ENCODE measurements at places on chromosomes 1 and 21.

- no peak for DNase-seq
Observed at GRCh38 chr1:118154220-118154619, 30.8 kb downstream of the SPAG17 start.

GRCh38 chr1:161044908-161045735, 655 bp downstream of the USF1 start:
- peak; percentile 78 for DNase-seq

- DNase-seq, result no peak
Observed at GRCh38 chr1:3368711-3369445, 85.6 kb upstream of the ARHGEF16 start.

DNA sequence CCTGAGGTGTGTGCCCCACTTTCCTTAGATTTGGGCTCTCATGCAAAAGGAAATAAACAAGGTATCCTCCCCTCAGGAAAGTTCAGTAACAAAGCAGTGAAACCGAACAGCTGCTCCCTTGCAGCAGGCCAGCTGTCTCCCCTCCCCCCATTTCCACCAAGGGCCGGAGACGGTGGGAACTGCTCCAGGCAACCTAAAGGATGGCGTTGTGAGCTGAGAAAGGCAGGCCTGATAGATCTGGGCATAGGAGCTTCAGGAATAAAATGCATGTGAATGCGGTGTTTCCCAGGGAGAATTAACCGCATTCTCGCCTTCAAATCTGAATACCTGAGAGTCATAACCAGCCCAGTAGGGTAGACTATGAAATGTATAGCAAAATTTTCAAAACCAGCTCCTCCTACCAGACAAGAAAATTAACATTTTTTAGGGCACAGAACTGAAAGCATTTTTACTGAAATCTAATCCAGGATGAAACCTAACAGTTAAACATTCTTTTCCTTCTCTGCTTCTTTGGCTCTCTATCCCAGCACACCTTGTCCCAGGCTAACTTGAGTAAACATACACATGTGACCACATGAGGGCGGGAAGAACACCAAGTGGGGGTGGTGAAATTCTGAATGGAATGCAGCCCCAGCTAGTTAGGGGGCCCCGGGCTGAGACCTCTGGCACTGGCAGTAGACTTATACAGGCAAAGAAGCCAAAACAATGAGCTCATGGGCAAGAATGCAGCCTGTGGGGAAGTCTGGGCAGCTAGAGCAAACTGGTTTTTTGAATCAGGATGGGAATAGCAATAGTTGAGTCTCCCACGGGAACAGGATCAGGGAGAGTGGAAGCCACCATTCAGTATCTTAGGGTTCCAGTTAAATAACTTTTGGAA, 11.5 kb downstream of the MCL1 start:
- peak; percentile 75 for DNase-seq

- DNase-seq, result no peak
Observed at GRCh38 chr1:17204546-17205440, at the start of gene PADI1. Gene PADI1, plus strand, starts transcription at chr1:17205128. Its CDS starts 90 bp downstream, at chr1:17205218.

DNA sequence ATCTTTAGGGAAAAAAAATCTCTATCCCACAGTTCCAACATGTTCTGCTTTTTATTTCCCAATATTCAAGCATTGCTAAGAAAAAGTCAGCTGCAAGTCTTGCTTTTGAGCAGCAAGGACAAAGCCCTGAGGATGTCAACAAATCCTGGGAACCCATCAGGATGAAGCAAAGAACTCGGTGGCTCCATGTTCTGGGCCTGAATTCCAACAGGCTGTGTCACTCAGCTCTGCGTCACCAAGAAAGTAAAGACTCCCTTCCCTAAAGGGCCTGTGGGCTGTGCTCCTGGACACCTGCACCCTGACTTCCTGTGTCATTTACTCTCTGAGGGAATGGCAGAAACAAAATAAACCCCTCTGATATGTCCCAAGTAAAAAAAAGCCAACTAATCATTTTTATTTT, 95.5 kb downstream of the TIAM1 start:
- no peak for DNase-seq

GRCh38 chr21:25569711-25570110, 37.6 kb downstream of the MRPL39 start:
- DNase-seq, result no peak

DNA sequence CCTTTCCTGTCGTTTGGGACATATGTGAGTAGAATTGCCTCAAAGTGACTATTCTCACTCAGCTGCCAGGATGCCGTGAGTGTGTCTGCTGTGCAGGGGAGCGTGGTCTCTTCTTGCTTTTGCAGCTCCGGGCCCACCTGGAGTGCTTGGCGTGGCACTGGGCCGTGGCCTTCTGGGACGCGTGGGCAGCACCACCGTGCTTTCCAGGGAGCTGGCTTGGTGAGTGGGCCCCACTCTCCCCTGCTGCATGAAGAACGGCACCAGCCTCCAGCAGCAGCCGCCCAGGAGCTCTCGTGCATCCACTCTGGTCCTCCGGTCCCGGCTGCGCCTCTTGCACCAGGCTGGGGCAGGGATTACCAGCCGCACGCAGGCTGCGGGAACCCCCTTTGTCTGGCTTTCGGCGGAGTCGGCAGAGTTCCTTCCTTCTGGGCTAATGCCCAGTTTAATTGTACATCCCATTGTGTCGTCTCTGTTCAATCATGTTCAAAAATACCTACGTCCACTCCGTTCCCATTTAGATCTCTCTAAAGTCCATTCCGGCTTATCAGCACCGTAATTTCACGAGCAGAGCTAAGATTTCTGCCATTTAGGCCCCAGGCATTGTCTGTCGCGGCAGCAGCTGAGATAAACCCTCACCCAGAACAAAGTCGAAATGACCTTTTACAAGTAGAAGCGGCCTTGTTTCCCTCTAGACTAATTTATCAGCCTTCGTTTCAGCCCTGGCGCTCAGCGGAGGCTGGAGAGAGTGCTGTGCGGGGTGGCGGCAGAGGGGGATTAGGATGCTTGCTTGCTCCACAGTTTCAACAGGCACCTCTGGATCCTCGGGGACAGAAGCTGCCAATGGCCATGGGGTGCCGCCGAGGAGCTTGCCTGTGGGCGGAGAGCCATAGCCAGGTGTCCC, 129.6 kb downstream of the PRDM16 start:
- no peak for DNase-seq

GRCh38 chr1:203519053-203519840, 25.3 kb downstream of the OPTC start:
- no peak for DNase-seq

DNA sequence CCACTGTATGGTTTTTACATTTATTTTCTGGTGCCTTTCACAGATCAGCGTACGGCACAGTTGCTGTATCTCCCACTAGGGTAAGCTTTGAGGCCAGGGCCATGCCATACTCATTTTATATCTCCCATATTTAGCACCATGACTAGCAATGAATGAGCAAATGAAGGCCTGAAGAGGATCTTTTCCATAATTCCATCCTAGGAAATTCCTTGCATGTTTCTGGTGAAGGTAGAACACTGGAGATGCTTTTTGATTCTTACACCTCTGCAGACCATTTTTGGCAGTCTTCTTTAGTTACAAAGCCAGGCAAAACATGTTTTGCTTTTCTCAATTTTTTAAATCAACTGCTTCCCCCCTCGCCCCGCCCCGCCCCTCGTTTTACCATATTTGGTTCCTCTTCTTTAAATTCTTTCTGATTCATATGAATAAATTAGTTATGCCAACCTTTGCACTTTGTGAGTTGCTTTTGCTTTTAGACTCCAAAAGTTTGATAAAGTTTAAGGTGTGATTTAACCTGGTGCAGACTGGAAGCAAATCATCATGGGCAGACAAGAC, 78.9 kb upstream of the AK4 start:
- no peak for DNase-seq

DNA sequence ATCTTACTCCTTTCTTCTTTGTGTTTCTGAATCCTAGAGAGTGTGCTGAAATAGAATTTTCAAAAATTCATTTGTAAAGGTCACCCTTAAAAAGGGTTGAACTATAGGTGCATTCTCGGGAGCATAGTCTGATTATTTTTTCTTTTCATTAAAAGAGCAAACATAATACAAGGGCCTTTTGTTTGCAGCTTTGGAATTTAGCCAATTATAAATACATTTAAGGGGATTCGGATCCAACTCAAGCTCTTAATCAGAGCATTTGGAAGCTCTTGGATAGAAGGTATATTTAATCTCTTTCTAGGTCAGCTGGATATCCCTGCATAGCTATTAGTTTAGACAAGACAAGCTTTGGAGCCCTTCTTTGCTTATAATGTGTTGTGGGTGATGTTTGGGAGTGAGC, 321.7 kb downstream of the HHAT start:
- DNase-seq, result no peak

- no peak for DNase-seq
Observed at GRCh38 chr1:196535727-196536126, 72.5 kb downstream of the KCNT2 start.

GRCh38 chr1:184617433-184618029, 137.1 kb downstream of the EDEM3 start:
- no peak for DNase-seq

GRCh38 chr1:202750761-202751160, 40.5 kb upstream of the SYT2 start:
- DNase-seq, result no peak

DNA sequence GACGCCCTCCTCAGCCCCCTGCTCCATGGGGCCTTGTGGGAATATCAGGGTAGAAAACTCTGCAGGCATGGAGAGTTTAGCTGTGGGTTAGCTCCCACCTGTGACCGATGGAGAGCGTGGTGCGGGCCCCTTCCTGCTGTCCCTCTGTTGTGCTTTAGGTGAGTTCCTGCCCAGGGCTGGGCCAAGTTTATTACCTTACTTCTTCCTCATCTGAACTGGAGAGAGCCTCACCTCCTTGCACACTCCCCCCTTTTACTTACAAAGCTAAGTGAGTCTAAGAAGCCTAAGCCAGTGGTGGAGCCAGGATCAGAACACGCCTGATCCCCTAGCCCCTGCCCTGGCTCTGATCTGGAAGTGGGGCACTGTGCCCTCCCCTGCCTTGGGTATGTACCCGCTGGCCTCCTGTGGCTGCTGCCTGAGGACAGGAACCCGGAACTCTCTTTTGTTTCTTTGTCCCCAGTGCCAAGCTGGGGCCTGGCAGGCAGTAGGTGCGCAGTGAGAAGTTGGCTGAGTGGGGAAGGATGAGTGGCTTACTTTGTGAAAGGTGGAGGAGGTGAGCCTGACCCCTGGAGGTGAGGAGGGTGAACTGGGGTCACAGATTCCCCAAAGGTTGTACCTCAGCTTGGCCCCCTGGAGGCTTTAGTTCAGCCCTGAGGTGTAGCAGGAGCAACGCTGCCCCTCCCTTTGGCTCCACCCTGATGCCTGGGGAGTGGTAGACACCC, 32.9 kb downstream of the ARHGEF10L start:
- DNase-seq, result no peak

All from activated CD4-positive, alpha-beta T cell treated with anti-CD3 and anti-CD28 coated beads, Interleukin-10, Interleukin-2, amounts not matched to agents 100 ng/mL and 50 ng/mL, durations not matched to agents 16 hours and 8 hours (primary cell).